Activated CD4-positive, alpha-beta T cell treated with anti-CD3 and anti-CD28 coated beads for 48 hours (primary cell): ENCODE measurements at places on chromosomes 3 and 15.

GRCh38 chr3:66572090-66572675 is 71.4 kb upstream of the LRIG1 start:
- no peak for DNase-seq

DNA sequence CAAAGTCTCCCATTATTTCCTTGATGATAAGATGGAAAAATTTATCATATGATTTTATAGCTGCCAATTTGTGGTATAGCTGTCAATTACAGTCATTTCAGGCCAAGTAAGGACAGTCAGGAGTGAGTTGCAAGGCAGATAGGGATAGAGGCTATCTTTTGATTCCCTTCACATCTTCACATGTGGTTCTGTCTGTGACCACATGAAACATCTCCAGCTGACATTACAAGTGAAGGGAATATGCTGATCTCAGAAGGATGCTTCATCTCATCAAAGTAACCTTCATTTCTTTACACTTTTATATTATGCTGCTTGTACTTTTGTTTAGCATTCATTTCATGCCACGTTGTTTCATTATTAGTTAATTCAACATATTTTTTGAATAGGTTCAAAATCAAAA is 136.9 kb upstream of the CFAP20DC start:
- DNase-seq: no peak

DNA sequence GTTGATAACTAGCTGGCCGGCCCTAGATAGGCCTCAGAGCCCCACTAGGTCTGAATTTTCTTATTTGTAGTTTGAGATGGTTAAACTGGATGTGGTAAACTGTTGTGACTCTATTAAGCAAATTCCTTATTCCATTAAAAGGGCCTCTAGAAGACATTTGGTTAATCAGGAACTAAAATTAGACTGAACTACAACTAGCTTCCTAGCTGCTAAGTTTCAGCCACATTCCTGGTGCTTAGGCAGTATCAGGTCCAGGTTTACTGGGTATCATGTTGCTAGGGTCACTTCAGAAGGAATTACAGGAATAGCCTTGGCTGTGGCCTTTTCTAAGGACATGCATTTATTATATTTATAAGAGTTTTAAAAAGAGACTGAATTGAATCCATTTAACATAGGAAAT is 136.3 kb downstream of the PLD1 start:
- no peak for DNase-seq

DNA sequence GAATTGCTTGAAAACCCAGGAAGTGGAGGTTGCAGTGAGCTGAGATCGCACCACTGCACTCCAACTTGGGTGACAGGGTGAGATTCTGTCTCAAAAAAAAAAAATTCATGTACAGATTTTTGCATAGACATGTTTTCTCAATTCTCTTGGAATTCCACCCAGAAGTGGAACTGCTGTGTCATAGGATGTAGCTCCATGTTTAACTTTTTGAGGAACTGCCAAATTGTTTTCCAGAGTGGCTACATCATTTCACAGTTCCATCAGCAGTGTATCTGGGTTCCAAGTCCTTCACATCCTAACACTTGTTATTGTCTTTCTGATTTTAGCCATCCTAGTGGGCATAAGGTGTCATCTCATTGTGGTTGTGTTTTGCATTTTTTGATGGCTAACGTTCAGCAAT is 9.9 kb downstream of the CAPN7 start:
- DNase-seq: no peak

DNA sequence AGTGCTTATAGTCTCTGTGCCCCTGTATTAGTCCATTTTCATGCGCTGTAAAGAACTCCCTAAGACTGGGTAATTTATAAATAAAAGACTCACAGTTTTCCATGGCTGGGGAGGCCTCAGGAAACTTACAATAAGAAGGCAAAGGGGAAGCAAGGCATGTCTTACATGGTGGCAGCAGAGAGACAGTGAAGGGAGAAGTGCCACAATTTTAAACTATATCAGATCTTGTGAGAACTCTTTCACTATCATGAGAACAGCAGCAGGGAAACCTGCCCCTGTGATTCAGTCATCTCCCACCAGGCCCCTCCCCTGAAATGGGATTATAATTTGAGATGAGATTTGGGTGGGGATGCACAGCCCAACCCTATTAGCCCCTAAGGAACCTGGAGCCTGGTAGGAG is 243.2 kb downstream of the EDEM1 start:
- no peak for DNase-seq

GRCh38 chr15:66923438-66923881 is 141.9 kb upstream of the SMAD3 start:
- DNase-seq: peak; percentile 63

GRCh38 chr3:133570937-133571320 is 2.6 kb upstream of the CDV3 start:
- DNase-seq: no peak

GRCh38 chr3:143479727-143480126 is 360.2 kb downstream of the CHST2 start:
- DNase-seq: no peak

GRCh38 chr3:126664591-126665214 is 9.8 kb upstream of the TXNRD3 start:
- DNase-seq: no peak

GRCh38 chr3:50620420-50620819 is 3.5 kb downstream of the MAPKAPK3 start:
- no peak for DNase-seq

DNA sequence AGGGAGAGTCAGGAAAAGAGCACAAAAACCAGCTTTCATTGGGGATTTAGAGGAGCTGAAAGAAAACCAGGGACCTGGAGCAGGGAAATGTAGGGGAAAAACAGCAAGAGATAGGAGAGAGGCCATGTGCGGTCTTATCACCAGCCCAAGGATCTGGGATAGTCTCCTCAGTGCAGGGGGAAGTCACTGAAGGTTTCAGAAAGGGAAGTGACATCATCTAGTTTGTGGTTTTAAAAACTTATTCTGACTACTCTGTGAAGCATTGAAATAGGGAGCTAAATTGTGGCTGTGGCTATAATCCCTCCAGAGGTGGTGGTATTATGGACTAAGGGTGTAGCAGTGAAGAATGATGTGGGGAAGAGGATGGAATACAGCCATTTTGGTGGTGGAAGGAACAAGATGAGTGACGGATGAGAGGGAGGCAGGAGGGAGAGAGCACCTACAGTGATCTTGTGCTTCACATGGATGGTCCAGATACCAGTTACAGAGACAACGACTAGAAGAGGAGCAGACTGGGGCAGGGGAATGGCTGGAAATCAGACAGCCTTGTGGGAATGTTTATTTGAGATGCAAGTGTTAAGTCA is 72.7 kb downstream of the HMG20A start:
- peak; percentile 9 for DNase-seq

GRCh38 chr15:39579487-39580116 is 1.3 kb upstream of the THBS1 start:
- DNase-seq: no peak

- DNase-seq: no peak
Measured at GRCh38 chr3:197539651-197540051, 16.1 kb downstream of the BDH1 start.
